ENCODE measurements at places on chromosomes 12 and 14.

DNA sequence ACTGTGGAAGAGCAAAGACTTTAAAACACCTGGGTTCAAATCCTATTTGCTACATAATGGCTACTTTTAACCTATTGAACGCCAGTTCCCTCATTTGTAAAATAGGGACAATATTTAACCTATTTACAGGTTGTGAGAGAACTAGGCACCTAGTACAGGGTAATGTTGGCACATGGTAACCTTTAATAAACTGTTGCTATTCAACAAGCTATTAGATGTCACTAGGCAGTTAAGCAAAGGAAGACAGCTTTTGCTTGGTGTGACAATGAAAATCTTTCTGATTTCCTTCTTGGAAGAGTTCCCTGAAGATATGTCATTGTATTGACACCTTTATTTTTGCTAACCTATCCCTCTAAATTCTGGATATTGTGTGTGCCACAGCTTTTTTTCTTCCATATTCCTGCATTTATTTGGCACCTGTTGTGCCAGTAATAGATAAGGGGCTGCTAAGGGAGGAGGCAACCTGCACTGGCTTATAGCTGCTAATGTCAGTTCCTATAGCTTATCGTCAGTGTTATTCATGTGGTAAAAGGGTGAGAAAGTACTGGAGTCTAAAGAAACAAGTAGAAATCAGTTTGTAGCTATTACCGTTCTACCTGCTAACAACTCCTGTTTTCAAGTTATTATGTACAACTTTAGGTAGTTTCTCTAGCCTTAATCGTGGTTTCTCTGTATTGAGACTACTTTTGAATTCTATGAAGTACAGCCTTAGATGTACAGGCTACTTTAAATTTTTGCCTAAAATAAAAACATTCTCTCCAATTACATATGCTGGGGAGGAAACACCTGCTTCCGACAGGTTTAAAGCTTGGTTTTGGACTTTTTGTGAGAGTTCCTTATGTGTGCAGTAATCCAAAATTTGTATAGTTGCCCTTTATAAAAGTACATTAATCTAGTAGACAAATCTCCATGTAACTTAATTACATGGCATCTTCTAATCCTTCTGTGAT, 24.3 kb downstream of the HIF1A start:
- DNase-seq: no peak

DNA sequence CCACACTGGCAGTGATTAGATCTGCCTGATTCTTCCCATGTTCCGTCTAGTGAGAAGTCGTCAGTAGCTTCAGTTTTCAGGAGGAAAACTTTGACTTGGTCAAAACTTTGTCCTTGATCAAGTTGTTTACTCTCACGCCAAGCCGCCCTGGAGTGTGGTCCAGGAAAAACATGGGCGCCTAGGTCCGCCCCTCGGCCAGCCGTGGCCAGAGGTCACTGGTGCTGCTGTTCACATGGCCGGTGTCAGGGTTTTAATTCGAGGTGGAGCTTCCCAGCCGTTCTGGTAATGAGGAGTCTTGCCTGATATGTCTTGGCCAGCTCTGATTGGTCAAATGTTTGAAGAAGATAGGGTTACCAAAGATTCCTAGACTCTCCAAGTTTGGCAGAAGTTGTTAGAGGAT, 71.5 kb downstream of the PPP2R5C start:
- DNase-seq: no peak

DNA sequence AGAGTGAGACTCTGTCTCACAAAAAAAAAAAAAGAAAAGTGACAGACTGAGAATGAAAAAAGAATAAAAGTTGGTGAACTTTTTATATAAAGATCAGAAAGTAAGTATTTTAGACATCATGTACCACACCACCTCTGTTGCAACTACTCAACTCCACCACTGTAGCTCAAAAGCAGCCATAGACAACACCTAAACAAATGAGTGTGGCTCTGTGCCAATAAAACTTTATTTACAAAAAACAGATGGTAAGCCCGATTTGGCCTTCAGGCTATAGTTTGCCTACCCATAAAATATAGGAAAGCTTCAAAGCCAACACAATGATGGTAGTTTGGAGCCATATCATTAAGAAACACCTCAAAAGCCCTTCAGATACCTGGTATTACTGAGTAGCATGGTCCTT, 154.5 kb upstream of the FOXN3 start:
- no peak for DNase-seq

DNA sequence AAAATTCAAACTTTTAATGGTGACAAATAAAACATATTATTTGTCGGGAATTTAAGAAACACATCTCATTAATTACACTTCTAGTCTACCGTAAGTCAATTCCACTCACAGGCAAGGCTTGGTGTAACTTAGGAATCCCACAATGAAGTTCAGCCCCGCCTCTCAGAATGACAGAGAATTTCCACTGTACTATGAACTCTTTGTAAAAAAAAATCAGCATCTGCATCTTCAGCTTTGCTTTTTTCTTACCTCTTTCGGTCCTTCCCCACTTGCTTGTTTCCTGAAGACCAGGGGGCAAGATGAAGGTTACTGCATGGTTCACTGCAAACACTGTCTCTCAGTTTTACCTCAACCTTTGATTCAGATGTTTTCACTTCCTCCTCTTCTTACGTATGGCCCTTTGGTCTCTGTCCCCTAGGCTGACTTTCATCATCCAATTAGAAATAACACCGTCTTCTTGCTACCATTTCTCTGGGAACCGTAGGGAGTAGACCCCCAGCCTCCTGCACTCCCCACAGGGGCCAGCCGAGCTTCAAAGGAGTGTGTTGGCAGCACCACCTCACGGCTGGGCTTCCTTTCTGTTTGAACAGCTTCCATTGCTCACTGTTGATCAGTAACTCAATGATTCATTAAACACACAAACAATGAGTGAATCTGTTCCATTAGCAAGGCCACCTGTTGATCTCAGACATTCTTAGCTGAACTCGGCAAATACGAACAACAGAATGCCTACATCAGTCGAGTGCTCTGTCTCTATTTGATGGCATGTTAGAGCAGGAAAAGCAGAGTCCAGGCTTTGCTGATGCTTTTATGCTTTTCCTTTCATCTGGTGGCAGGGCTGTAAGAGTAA, 343.0 kb downstream of the BMP4 start:
- DNase-seq: no peak

- no peak for DNase-seq
Measured at GRCh38 chr12:38162013-38162412, 154.6 kb upstream of the ALG10B start.

GRCh38 chr14:79084861-79085260, 914.7 kb downstream of the NRXN3 start:
- no peak for DNase-seq

- DNase-seq: no peak
Measured at GRCh38 chr12:68521848-68522502, 88.7 kb upstream of the RAP1B start.

DNA sequence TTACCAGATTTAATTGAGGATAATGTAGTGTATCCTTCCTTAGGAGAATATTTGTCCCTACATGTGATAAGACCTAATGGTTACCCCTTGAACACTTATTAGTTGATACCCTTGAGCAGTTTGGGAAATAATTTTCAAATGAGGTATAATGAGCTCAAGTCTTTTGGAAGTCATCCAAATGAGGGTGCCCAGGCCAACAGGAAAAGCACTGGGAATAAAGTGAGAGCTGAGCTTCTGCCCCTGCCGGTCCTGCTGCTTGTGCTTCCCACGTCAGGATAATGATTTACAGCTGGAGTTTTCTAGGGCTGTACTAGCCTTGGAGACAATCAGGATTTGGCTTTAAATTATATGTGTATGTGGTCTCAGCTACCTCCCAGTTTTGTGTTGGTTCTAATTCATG, 178.8 kb upstream of the FRMD6 start:
- DNase-seq: no peak

- no peak for DNase-seq
Measured at GRCh38 chr12:68229956-68230355, 4.3 kb upstream of the IL26 start.

GRCh38 chr14:54818201-54819133, 84.2 kb downstream of the GCH1 start:
- no peak for DNase-seq

DNA sequence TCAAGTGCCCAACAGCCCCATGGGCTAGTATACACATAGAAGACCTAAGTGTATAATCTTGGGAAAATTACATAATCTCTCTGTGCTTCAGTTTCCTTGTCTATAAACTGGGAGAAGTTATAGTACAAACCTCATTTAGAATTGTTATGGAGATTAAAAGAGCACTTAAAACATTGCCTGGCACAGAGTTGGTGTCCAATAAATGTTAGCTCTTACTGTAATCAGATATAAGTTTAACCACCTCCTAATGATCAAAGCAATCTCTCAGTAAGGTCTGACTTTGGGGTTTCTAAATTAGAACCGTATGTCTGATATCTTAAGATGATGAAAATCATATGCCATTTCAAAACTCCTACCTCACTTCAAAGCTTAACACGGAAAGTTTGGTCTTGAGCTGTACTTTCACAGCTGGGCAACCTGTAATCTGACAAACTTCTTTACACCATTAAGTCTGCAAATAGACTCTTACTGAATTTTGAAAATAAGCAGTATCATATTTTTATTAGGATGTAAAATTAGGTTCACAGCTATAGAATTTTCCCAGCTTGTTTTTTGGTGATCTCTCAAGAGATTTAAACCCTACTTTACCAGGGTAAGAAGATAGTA, 58.6 kb upstream of the MYBPC1 start:
- DNase-seq: no peak

DNA sequence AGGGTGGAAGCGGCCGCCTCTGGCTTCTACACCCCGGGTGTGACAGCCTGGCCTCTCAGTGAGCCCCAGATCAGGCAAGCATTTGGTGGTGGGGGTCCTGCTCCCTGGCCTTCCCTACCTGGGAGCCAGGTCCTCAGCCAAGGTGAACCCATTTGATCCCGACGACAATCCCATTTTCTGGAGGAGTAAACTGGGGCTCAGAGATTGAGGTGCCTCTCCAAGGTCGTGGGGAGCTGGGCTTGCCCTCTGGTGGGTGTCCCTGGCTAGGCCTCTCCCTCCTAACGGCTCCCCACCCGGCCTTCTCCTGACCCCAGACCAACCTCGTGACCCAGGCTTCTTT, 2.7 kb upstream of the EXOC3L4 start:
- DNase-seq: no peak

- DNase-seq: no peak
Measured at GRCh38 chr12:89245090-89245489, 107.2 kb downstream of the DUSP6 start.

DNA sequence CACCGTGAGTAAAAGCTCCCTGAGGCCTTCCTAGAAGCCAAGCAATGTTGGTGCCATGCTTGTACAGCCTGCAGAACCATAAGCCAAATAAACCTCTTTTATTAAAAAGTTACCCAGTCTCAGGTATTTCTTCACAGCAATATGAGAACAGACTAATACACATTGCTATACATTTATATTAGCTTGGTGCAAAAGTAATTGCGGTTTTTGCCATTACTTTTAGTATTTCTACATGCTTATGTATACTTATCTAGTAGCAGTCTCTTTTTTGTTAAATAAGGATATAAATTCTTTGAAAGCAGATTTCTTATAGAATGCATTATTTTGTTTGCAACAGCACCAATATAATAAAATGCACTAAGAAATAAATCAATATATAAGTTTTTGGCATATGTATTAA, 619.6 kb downstream of the FSCB start:
- no peak for DNase-seq

DNA sequence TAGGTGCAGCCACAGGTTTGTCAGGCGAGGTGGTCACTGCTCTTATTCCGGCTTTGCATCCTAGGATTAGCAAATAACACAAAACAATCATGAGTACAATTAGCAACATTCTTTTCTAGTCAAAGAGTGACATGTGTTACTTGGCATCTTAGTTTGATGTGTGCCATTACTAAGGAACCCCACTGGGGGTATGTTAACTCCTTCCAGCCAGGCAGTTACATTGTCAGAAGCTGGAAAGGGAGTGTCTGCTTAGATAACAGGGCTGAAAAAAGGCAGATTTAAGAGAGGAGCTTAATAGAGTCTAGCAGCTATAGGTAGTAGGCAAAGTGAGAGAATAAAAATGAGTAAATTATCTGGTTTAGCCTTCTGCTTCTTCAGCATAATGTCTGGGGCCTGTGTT, 30.5 kb upstream of the METAP2 start:
- DNase-seq: no peak

DNA sequence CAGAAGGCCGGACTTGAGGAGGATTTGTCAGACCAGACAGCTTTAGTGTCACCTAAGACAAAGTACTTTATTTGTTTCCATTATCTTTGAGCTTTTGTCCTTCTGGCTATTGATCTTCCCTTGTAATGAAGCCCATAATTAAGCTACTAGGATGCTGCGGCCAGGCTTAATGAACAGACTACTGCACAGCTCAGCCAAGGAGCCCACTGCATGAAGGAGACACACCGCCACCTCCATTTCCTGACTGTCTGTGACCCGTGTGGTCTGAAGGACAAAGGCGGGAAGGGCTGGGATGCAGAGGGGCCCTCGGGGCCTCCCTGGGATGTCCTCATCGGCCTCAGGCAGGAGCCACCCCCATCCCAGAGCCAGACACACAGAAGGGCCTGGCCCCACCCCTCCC, 31.0 kb upstream of the GALNT9 start:
- no peak for DNase-seq

DNA sequence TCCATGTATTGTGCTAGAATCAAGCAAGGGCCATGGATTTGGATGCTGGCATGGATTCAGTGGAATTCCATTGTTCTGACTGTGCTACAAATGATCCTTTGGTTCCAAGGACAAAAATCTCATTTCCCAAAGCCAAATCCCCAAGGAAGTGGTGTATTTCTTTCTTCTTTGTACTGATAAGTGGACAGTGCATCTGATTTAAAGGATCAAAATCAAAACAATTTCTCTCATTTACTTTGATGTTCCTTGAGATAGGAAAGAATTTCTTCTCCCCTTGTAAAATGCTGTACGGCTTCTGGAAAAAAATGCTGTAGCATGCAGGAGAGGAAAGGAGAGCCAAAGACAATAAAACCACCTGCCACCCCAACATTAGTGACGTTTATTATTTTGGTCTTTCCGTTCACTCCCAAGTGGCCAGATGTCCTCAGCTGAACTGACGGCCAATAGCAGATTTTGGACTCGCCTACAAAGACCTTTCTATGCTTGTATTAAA, 185.7 kb downstream of the PRKD1 start:
- DNase-seq: no peak

DNA sequence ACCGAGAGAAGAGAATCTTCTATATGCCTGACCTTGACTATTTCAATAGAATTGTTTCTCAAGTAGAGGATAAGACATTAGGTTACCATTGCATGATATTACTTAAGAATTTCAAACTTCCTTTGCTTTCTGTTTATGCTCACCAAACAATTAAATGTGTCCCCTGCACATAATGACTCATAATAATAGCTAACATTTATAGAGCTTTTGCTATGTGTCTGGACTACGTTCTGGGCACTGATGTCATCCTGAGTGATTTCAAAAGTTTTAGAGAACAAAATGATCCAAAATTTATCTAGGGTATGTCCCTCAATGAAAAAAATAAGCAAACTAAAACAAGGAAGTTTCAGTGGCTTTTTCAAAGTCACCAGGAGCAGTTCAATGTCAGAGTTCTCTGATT, 38.8 kb downstream of the SLC15A5 start:
- no peak for DNase-seq

DNA sequence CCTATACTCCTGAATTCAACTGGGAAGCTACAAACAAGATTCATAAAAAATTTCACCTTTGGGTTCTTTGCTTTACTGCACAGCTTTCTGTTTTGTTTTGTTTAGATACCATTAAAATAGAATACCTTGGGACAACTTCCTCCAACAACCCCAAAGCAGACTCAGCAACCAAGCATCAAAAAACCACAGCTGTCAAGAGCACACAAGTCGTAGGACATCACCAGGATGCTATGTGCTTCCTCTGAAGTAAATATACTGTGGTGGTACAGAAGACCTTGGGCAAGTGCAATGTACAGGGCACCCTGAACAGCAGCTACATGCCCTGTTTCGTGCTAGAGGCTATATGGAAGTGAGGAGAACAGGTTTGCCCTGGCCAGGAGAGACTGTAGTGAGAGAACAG, 359.3 kb downstream of the BCL11B start:
- DNase-seq: no peak
